HFFc6 (cell line): ENCODE measurements at places on chromosomes 2 and 18. TPM values are rescaled to one million over a fixed set of nuclear protein-coding genes. Genes with fewer than 3 reads are reported as not detected.

GRCh38 chr18:22283397-22283796, 114.0 kb downstream of the GATA6 start:
- DNase-seq, result no peak

- no peak for DNase-seq
Measured at GRCh38 chr18:54873884-54874255, 45.6 kb downstream of the RAB27B start.

GRCh38 chr2:3488061-3488531, 31.2 kb downstream of the ADI1 start:
- no peak for DNase-seq

DNA sequence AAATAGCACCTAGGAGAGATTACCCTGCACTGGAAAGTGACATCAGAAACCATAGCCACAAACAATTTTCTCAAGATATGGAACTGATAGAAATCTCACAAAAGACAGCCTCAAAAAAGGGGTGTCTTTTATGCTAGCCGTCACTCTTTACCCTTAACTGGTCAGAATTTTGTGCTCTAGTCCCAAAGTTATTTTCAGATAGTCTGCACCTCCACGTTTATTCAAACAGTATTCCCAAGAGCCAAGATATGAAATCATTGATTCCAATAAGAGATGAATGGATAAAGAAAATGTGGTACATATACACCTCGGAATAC, 23.5 kb upstream of the PMAIP1 start:
- DNase-seq, result no peak

- no peak for DNase-seq
Measured at GRCh38 chr18:75350512-75350839, 77.0 kb downstream of the SMIM21 start.

DNA sequence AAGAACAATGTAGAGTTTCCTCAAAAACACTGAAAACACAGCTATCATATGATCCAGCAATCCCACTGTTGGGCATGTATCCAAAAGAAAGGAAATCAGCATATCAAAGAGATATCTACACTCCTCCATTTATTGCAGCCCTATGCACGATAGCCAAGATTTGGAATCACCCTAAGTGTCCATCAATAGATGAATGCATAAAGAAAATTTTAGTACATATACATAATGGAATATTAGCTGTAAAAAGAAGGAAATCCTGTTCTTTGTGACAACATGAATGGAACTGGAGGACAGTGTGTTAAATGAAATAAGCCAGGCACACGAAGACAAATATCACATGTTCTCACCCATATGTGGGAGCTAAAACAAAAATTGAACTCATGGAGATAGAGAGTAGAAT, 114.5 kb upstream of the FN1 start:
- DNase-seq, result no peak

GRCh38 chr2:18156002-18156401, 277.5 kb downstream of the KCNS3 start:
- DNase-seq, result no peak

GRCh38 chr2:75607400-75607798, 39.2 kb upstream of the MRPL19 start:
- no peak for DNase-seq

DNA sequence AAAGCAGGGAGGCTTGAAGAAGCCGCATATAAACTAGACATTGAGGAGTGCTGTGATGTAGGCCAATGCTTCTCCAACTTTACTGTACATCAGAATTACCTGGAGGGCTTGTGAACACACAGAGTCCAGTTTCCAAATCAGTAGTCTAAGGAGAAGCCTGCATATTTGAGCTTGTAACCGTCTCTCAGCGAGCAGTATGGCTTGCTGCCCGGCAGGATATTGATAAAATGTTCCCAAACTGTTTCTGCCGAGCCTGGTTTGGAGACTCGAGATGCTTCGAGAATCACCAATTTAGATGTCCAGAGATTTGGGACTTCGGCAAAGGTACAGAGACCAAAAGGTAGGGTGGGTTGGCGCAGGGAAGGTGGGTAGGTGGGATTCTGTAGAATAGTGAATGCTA, 11.0 kb upstream of the RAB31 start:
- no peak for DNase-seq

The IL1R1 gene
- 12.2 and 21.9 TPM in 2 replicates for total RNA-seq

The ERBB4 gene
- total RNA-seq, result not detected in 3 replicates

DNA sequence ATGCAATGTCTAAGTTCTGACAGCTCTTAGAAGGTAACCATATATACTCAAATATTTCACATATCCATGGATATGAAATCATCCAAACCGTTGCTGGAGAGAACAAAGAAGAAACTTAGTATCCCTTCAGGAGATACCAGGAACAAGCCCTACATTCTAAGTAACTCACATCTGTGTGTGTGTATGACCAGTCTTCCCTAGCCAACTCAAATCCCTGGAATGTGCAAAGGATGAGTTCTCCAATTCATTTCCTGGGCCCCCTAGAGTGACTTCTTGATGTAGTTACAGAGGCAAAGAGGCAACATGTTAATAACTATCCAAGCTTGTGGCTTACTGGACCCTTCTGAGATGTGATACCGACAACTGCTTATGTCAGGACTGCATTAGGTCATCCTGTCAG, 20.1 kb downstream of the TPGS2 start:
- DNase-seq, result peak; percentile 74

- no peak for DNase-seq
Measured at GRCh38 chr2:53609551-53609950, 158.1 kb upstream of the CHAC2 start.

- no peak for DNase-seq
Measured at GRCh38 chr18:12604445-12605007, 53.4 kb downstream of the SPIRE1 start.

DNA sequence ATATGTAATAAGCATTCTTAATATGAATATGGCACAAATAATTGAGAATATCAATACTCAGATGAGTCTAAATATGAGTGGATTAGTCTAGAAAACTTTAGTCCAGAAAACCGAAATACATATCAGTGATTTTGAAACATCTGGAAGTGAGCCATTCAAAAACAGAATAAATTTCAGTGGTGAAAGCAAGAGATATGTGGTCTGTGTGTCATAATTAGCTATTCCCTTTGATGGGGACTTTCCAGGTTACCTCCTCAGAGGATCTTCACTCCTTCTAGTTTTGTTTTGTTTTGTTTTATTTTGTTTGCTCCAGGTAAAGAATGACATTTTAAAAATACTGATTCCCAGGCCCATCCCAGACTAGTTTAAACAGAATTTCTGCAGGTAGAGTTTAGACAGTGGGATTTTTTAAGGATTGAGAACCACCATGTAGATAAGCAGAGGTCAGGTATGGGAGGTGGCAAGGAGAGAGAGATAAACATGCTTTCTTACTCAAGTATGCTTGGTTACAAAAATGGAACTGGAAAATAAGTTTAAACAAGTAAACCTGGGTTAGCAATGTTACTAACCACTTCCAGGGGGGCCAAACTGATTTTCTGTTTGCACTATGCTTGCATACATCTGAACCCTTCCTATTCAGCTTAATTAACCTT, 70.7 kb downstream of the NABP1 start:
- no peak for DNase-seq

The HNMT gene
- 0.46 to 1.8 TPM (median 0.84 TPM) in 3 replicates for total RNA-seq

The CD28 gene
- not detected in 3 replicates for total RNA-seq

DNA sequence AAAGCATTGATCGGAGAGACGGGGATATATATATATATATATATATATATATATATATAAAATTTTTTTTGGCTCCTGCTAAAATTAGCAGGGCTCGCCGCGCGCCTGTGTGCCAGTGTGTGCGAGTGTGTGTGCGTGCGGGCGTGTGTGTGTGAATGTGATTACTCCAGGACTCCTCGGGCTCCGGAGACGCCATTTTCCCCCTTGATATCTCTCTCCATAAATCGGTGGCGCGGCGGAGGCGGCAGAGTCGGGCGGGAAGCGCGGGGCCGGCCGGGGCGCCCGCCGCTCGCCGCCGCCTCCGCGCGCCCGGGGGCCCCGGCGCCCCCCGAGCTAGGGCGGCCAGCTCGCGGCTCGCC, 795 bp upstream of the SETBP1 start:
- no peak for DNase-seq

The RASGRP3 gene
- total RNA-seq, result 2.3 to 3.7 TPM (median 3.1 TPM) in 3 replicates

The BCL2L11 gene
- 0.74 to 1.1 TPM (median 0.84 TPM) in 3 replicates for total RNA-seq

GRCh38 chr2:16124881-16125613, 184.7 kb downstream of the MYCN start:
- no peak for DNase-seq
